NCI-H187 (cell line): ENCODE measurements at places on chromosomes 7 and 10.
A peak's percentile ranks its signal among the peaks of the same experiment; 100 is the strongest.

DNA sequence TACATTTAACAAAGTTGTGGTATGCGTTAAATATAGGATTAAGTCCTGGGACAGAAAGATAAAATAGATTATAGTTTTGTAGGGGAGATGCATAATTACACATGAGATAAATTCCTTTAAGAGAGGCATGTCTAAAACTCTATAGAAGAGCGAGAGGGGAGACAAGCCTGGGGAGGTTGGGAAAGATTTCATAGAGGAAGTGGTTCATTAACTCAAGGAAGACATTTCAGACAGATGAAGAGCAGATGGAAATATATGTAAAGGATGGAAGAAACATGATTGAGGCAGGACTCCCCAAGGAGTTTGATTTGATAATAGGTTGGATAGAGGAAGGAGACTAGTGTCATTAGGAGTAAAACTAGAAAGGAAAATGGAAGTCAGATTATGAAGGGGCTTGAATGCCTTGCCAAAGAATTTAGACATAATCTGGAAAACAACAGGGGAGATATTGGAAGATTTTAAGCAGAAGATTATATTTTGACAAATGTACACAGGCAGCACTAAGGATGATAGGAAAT, 96.1 kb downstream of the PHTF2 start:
- DNase-seq: no peak

DNA sequence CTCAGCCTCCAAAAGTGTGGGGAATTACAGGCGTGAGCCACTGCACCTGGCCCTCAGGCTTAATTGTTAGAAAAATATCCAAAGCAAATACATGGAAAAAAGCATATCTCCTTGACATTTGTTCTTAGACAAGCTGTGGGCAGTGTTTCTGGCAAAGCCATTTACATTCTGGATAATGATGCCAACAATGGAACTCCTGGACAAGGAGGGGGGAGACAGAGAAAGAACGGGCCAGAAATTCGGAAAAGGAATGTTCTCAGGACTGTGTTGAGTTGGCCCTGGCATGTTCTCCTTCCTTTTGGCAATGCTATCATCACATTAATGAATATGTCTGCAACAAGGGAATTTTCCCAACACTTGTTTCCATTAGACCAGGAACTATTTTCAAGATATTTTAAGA, 88.7 kb downstream of the UBE2H start:
- DNase-seq: no peak

- DNase-seq: no peak
Observed at GRCh38 chr7:41822259-41822817, 119.4 kb upstream of the INHBA start.

- DNase-seq: no peak
Observed at GRCh38 chr10:77825965-77826364, 100.6 kb downstream of the DLG5 start.

DNA sequence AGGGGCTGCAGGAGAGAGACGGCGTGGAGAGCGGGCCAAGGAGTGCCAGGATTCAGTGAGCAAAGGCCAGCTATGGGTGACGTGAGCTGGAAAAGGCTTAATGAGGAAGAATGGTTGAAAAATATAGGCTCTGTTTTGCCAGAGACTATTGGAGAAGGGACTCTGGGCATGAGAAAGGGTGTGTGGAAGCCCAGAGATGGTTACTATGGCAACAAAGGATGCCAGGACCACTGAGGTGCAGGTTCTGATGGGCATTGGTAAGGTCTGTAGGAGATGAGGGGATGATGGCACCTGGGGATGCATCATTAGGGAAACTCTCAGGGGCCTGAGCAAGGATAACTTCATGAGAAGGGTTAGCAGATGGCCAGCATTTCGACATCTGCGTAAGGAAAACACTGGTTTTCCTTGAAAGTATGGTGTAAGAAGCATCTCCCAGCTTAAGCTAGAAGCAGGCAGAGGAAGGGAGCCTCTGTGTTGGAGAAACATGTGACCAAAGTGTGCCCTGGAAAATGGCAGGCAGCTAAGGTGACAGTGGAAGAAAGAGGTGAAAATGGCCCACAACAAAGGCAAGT, 21.6 kb upstream of the FAM180A start:
- DNase-seq: no peak

GRCh38 chr10:18079665-18080295, 60.4 kb upstream of the CACNB2 start:
- no peak for DNase-seq

DNA sequence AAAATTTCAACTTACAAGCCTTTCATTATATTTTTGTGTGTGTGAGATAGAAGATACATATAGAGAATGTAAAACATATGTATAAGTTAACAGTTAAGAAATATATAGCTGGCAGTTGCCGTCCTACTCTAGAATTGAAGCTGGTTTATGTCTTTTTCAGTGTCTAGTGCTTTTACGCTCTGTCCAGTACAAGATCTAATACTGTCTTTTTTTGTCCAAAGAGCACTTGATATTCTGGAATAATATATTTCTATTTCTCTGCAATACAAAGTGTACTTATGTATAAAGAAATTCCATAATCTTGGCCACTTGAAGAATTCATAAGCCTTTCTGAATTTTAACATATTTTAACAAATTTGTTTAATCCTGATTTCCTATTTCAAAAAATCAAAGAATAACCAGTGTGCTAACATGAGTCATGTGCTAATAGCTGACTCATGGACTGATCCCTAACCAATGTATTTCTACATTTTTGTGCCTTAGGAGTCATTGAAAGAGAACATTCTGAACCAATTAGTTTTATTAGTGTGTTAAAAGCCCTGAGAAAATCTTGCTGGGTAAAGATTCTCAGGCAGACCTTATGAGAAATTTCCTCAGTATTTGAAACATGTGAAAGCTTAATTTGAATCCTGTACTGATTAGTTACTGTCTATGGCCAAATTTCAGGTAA, 73.2 kb upstream of the CCAR1 start:
- no peak for DNase-seq

DNA sequence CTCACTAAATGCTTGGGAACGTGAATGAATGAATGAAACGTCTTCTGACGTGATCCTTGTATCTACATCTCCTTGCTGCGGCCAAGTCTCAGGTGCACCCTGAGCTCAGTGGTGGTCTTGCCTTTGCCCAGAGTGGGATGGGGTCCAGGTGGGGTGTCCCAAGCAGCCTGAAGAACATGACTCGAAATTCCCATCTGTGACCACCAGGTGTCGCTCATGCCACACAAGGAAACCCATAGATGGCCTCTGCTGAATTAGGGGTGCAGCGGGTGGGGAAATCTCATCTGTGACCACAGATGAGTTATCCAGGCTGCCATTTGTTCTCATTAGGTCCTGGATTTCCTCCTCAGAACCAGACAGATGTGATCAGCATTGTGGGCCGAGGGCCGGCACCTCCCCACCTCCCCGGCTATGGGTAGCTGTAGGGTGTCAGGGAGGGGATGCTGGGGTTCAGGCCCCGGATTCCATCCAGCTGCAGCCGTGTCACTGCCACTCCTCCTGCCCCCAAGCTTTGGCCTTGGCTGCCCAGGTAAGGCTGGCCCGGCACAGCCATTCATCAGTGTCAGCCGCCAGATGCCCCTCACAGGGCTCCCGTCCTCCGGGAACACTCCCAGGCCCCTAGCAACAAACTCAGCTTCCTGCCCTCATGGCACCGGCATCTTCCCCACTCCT, 21.0 kb upstream of the GNA12 start:
- DNase-seq: peak; percentile 21

DNA sequence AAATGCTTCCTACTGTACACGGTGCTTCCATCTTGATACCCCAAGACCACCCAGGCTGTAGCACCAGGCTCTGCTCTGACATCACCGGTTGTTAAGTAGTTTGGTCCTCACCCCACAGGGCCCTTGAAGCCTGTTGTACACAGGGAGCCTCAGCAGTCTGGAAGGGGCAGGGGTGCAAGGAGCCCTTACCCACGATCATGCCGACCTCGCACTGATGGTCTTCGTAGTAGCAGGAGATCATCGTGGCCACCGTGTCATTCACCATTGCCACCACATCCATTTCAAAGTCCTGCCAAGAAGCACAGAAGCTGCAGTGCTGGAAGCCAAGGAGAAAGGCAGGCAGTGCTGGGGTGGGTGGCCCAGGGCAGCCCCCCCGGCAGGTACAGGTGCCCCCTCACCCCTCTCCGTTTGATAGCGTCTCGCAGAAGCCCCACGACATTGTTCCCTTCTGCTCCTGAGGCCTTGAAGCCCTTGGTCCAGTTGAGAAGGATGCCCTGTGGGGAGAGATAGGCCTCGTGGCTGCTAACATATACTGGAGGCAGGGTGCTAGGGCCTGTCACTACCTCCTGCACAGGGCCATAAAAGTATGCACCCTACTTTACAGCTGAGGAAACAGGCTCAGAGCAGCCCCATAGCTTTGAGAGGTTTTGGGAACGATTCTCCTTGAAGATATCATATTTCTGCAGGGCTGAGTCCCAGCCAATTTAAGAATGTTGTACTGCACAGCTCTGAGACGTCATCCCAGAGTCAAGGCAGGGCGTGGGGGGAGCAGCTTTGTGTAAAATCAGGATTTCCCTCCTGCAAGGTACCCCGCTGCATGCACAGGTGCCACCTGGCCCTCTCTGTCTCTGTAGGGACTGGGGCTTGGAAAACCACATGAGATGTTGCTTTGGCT, 8.7 kb upstream of the MYL7 start:
- DNase-seq: no peak

DNA sequence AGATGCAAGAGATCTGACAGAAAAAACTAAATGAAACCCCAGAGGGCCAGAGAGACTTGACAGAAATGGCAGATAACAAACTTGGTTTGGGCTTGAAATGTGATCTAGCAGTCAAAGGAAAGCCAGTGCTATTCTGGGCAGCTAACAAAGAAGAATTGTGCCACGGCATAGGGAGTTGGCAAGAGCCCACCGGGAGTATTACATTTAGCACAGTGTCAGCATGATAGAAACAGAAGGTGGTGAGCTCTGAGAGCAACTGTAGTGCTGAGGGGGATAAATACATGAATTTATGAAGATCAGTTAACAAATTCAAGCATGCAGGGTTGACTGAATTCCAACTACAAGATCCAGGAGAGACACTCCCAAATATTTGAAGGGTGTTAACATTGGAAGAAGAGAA, 91.1 kb downstream of the AHCYL2 start:
- DNase-seq: no peak

DNA sequence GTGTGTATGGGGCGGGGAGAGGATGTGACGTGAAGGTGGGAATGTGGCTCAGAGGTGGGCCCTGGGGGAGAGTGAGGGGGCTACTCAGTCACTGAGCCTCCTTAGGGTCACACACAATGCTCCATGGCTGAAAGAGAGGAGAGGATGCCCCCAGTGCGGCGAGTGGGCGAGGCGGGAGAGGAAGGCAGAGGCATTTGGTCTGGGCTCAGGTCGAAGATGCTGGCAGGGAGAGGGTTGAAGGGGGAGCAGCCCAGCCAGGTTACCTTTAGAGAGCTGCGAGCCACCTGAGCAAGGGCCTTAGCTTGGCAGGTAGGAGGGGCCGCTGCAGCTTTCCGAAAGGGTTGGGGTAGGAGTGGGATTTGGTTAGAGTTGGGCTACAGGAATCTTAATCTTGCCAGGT, 4.7 kb upstream of the LOXL4 start:
- DNase-seq: no peak

- DNase-seq: peak; percentile 19
Observed at GRCh38 chr7:131188367-131189339, 139.0 kb upstream of the MKLN1 start.

DNA sequence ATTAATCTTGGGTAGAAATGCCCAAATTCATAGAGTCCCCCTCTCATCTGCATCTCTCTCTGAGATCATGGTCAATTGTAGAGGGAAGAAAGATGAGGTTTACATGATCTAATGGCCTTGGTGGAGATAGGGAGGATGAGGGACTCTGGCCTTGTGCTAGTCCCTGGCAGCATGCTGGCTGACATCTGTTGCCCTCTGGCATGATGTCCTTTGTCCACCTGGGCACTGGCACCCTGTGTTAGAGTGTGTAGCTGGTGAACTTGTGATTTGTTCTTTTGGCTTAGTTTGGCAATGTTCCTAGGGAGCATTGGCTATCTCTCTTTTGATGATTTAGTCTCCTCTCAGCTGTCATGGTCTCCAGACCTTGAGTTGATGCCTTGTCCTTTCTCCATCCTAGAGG, 103.2 kb downstream of the DYNC1I1 start:
- DNase-seq: no peak

- DNase-seq: no peak
Observed at GRCh38 chr7:106869954-106870353, 4.9 kb downstream of the PIK3CG start.

DNA sequence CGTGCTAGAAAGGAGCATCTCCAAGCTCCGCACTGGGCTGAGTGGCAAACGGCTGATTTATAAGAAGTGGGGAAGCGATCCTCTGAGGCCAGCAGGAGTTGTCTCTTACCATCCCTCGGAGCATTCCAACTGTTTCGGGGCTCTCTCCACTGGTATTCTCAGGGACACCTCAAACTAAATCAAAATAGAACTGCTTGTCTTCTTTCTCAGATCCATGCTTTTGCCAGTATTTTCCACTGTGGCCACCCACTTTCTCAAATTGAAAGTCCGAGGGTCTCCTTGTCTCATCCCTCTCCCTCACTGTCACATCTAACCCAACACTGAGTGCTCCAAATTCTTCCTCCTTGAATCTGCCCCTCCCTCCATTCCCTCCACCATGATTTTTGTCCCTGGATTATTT, 83.2 kb upstream of the LEP start:
- no peak for DNase-seq

DNA sequence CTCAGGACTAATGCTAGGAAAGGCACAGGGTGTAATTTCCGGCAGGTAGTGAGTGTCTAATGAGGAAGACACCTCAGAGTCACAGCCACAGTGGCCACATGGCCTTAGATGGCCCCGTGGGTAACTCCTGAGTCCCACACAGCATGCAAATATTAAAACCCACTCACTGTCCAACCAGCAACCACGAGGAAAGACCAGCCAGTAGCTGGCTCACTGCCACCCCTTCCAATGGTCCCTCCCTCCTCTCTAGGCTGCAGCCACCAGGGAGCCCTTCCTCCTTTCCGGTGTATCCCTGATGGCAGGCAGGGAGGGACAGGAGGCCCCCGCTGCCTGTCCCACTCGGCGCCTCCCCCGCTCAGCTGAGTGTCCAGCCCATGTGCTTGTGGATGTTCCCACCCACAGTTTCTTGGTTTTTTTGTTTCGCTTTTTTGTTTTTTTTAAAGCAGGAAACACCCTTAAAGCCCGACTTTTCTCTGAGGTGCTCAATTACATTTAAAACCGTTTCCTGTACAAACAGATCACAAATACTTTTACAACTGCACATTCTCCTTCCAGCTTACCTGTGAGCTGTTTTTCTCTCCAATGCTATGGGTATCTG, 9.2 kb downstream of the BNIP3 start:
- no peak for DNase-seq

GRCh38 chr7:50556247-50556991, 8.8 kb downstream of the DDC start:
- peak; percentile 32 for DNase-seq

DNA sequence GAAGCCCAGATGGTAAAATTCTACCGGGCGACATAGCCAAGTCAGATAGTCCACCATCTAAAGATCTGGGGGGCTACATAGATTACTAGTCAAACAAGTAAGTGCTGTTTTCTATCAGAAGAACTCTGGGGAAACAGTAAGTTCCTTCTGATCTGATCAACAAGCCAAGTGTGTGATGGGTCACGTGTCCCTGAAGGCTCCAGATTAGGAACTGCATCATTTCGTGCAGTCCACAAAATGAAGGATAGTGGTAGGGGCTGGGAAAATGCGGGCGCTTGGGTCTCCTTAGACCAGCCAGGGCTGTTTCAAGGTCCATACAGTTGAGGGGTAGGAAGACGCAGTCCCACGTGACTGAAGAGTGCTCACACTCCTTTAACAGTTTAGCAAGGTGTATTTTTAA, 1.8 kb upstream of the CHN2 start:
- DNase-seq: no peak

- no peak for DNase-seq
Observed at GRCh38 chr10:114060456-114060855, 16.8 kb downstream of the ADRB1 start.
